Activated CD8-positive, alpha-beta T cell treated with anti-CD3 and anti-CD28 coated beads for 36 hours (primary cell): ENCODE measurements at places on chromosomes 3 and 15. TPM values are rescaled to one million over a fixed set of nuclear protein-coding genes. Genes with fewer than 3 reads are reported as not detected.

- peak overlapping the region; percentile 72 for H3K4me3 ChIP-seq
- no peak for DNase-seq
- H3K27me3 ChIP-seq = no peaks in the 10 kb centered on the region
- H3K4me1 ChIP-seq = peaks cover 15% of the 10 kb centered on the region
- H3K36me3 ChIP-seq = no peaks in the 10 kb centered on the region
These were observed 830 bp downstream of the SEMA4B start for GRCh38 chr15:90201944-90202375.

DNA sequence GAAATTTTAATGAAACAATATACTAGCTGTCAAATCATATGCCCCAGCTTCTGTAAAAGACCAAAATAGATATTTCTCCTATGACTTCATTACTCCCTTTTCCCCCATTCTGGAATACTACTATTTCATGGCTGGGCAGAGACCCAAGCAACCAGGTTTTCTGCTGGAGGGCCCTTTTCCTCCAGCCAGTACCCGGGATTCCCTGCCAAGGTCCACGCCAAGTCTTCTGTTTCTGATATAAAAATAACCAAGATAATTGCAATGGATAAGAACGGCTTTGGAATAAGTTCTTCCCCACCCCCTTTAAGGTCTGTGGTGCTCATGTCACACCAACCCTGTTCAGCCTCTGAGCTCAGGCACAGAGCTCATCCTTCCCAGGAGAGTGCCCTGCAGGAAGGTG lies 17.2 kb upstream of the NMNAT3 start:
- DNase-seq = no peak
- no peaks in the 10 kb centered on the region for H3K27me3 ChIP-seq
- H3K4me3 ChIP-seq = no peak overlapping the region
- H3K27ac ChIP-seq = no peak overlapping the region
- no peaks in the 10 kb centered on the region for H3K36me3 ChIP-seq

- H3K36me3 ChIP-seq = no peaks in the 10 kb centered on the region
- DNase-seq = peak; percentile 28
- no peaks in the 10 kb centered on the region for H3K4me1 ChIP-seq
- H3K4me3 ChIP-seq = no peak overlapping the region
These were observed 10.3 kb downstream of the ANKRD63 start for GRCh38 chr15:40272485-40273056.

DNA sequence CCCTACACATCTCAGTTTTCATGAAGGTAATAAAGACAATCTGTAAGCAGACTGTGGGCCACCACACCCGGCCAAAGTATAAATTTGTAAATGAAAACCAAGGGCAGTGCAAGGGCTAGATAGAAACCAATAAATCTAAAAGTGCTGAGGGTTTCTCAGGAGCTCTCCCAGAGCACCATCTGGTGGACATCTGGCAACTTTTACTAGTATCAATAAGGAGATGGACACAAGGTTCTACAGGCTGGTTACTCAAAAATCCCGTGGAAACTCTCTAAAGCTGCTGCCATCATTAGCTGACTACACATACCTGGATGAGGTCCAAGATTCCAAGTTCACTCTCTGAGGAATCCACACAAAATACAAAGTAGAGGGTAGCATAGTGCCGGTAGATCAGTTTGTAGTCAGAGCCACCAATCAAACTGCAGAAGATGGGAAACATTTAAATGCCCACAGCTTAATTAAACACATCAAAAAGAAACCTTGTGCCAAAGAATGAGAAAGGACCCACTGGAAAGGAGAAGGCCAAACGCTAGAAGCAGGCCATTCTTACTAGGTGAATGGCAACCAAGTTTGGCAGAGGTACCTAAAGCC lies 5.5 kb downstream of the AP3S2 start:
- no peak overlapping the region for H3K4me3 ChIP-seq
- H3K27ac ChIP-seq = no peak overlapping the region
- peaks cover 17% of the 10 kb centered on the region for H3K4me1 ChIP-seq
- no peak for DNase-seq
- no peaks in the 10 kb centered on the region for H3K27me3 ChIP-seq

DNA sequence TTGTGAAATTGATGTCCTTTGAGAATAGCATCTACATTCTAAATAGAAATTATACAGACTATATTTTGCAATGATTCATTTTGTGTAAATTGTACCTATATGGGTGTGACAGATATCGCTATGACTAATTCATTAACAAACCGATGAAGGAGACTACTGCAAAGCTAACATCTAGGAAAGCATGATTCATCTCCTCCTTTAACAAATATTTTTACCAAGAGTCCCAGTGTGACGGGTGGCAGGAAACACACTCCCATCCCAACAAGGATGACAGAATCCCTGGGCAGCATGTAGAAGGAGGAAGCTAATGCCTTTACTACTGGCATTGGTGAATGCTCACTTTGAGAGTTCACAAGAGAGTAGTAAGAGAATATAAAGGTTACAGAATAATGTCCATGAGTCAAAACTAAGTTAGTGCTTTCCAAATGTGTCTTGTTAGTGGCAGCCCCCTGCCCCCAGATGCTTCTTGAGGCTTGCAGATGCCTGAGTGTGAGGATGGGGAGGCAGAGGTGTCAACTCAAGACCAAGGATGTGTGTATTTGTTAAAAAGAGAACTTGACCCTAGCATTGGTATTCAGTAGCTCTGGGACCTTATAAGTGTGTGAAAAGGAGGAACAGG lies 180.6 kb downstream of the FMN1 start:
- H3K36me3 ChIP-seq = no peaks in the 10 kb centered on the region
- no peaks in the 10 kb centered on the region for H3K27me3 ChIP-seq
- no peak overlapping the region for H3K4me3 ChIP-seq

GRCh38 chr15:64461721-64462162 lies 1.4 kb downstream of the ZNF609 start:
- H3K27me3 ChIP-seq = no peaks in the 10 kb centered on the region
- peak overlapping the region; percentile 88 for H3K27ac ChIP-seq
- DNase-seq = peak; percentile 54

Gene SLC9C1
- not detected for total RNA-seq

Gene GP5
- total RNA-seq = 0.83 TPM

Gene ALG3
- total RNA-seq = 40.0 TPM

GRCh38 chr3:177250151-177250550 lies 52.9 kb upstream of the TBL1XR1 start:
- no peaks in the 10 kb centered on the region for H3K36me3 ChIP-seq
- H3K27me3 ChIP-seq = no peaks in the 10 kb centered on the region
- no peaks in the 10 kb centered on the region for H3K4me1 ChIP-seq
- H3K27ac ChIP-seq = no peak overlapping the region

GRCh38 chr3:32614956-32615355 lies 44.3 kb upstream of the DYNC1LI1 start:
- no peaks in the 10 kb centered on the region for H3K36me3 ChIP-seq
- peaks cover 4% of the 10 kb centered on the region for H3K27me3 ChIP-seq
- H3K4me3 ChIP-seq = no peak overlapping the region
- no peaks in the 10 kb centered on the region for H3K4me1 ChIP-seq

Gene HYAL1
- not detected for total RNA-seq

Gene MUSTN1
- not detected for total RNA-seq

Gene SLC28A2
- total RNA-seq = not detected

GRCh38 chr3:182702216-182702615 lies 91.1 kb upstream of the ATP11B start:
- peaks cover 6% of the 10 kb centered on the region for H3K4me1 ChIP-seq
- no peak for DNase-seq
- H3K4me3 ChIP-seq = no peak overlapping the region
- no peaks in the 10 kb centered on the region for H3K36me3 ChIP-seq

- DNase-seq = no peak
- H3K36me3 ChIP-seq = no peaks in the 10 kb centered on the region
- H3K4me1 ChIP-seq = peaks cover 4% of the 10 kb centered on the region
- no peaks in the 10 kb centered on the region for H3K27me3 ChIP-seq
- no peak overlapping the region for H3K4me3 ChIP-seq
These were observed 195.2 kb upstream of the STRIT1 start for GRCh38 chr3:155488671-155489070.

- H3K27me3 ChIP-seq = no peaks in the 10 kb centered on the region
- H3K4me3 ChIP-seq = no peak overlapping the region
- DNase-seq = no peak
- no peaks in the 10 kb centered on the region for H3K36me3 ChIP-seq
These were observed 367.4 kb downstream of the IL20RB start for GRCh38 chr3:137325170-137325569.

- H3K4me3 ChIP-seq = no peak overlapping the region
- no peaks in the 10 kb centered on the region for H3K4me1 ChIP-seq
- no peak for DNase-seq
These were observed 23.9 kb upstream of the RHO start for GRCh38 chr3:129504471-129505100.

GRCh38 chr3:183591881-183592521 lies 36.5 kb upstream of the KLHL6 start:
- H3K36me3 ChIP-seq = no peaks in the 10 kb centered on the region
- H3K4me3 ChIP-seq = peak overlapping the region; percentile 19
- no peaks in the 10 kb centered on the region for H3K27me3 ChIP-seq
- no peak for DNase-seq
- H3K4me1 ChIP-seq = peaks cover 14% of the 10 kb centered on the region

- H3K4me3 ChIP-seq = no peak overlapping the region
- no peak for DNase-seq
- H3K4me1 ChIP-seq = peaks cover 14% of the 10 kb centered on the region
These were observed 24.1 kb upstream of the ARPIN start for GRCh38 chr15:89936786-89937265.

- peaks cover 16% of the 10 kb centered on the region for H3K27me3 ChIP-seq
- H3K4me3 ChIP-seq = no peak within 1 kb of the TSS
- no peaks in the 10 kb centered on the region for H3K4me1 ChIP-seq
These were observed at the start of gene ARL14 for GRCh38 chr3:160676547-160677303. ARL14 (plus strand) TSS chr3:160677160; CDS start chr3:160677347, 187 bp downstream.

DNA sequence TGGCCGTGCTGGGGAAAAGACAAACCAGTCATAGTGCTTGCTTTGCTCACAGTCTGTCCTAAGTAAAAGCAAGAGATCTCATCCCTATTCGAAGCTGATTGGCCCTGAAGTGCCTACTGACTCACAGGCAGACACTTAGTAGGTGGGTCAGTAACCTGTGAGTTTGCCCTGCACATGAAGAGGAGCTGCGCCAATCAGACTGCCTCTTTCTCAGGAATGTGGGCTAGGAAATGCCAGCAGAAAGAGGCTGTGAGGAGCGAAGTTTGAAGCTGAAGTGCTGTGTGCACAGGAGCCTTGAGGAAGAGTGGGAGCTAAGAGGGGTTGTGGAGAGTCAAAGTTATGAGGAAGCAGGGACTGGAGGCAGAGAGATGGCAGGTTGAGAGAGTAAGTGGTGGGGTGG lies 126.8 kb downstream of the IL20RB start:
- peaks cover 18% of the 10 kb centered on the region for H3K27me3 ChIP-seq

- DNase-seq = no peak
- H3K4me3 ChIP-seq = no peak overlapping the region
- H3K27ac ChIP-seq = no peak overlapping the region
These were observed 1501.2 kb upstream of the CADM2 start for GRCh38 chr3:83457551-83457950.

DNA sequence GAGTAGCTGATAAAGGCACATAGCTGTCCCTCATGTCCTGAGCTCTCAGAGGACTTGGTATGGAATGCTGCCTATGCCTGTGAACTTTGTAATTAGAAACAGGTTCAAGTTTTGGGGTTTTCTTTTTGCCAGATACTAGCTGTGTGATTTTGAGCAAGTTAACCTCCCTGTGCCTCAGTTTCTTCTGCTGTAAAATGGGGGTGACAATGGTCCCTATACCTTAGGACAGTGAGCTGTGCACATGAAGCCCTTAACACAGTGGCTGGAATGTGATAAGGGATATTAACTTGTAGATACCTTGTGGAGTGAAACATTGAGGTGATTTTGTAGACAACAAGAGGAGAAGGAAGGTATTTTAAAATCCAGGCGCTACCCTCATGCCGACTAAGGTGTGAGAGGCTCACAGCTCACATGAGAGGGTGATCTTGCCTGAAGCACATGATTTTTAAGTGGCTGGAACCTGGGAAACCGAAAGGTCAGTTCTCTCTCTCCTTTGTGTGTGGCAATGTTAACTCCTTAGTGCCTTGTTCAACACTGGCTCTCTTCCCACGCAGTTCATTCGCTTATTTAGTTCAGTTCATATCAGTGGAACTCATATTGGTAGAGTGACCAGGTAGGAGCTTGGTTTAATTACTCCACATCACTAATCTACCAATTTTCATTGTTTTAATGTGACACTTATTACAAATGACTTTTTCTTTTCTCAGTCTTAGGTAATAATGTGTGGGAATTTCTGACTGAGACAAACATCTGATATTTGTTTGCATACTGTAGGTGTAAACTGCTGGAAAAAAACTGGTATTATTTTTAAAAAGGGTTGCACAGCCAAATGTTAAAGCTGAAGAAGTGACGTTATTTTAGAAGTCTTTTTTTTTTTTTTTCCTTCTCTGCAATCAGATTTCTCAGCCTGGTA lies 236.2 kb downstream of the ITPR1 start:
- H3K4me1 ChIP-seq = peaks cover 14% of the 10 kb centered on the region
- no peaks in the 10 kb centered on the region for H3K27me3 ChIP-seq
- no peak for DNase-seq

DNA sequence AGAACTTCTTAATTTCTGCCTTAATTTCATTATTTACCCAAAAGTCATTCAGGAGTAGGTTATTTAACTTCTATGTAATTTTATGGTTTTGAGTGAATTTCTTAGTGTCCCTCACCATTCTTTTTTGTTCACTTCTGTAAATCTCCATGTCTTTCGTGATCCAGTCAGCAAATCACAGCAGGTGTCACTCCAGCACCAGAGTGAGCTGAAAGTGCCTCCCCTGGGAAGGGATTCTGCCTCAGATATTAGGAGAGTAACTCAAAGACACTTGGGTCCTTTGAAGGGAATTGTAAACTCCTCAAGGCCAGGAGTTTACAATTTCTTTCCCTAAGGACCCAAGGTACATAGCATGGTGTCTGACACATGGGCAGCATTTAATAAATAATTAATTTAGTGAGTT lies 207.6 kb upstream of the AZI2 start:
- no peaks in the 10 kb centered on the region for H3K36me3 ChIP-seq
- H3K4me3 ChIP-seq = no peak overlapping the region
- H3K4me1 ChIP-seq = no peaks in the 10 kb centered on the region
- DNase-seq = no peak
- no peak overlapping the region for H3K27ac ChIP-seq

DNA sequence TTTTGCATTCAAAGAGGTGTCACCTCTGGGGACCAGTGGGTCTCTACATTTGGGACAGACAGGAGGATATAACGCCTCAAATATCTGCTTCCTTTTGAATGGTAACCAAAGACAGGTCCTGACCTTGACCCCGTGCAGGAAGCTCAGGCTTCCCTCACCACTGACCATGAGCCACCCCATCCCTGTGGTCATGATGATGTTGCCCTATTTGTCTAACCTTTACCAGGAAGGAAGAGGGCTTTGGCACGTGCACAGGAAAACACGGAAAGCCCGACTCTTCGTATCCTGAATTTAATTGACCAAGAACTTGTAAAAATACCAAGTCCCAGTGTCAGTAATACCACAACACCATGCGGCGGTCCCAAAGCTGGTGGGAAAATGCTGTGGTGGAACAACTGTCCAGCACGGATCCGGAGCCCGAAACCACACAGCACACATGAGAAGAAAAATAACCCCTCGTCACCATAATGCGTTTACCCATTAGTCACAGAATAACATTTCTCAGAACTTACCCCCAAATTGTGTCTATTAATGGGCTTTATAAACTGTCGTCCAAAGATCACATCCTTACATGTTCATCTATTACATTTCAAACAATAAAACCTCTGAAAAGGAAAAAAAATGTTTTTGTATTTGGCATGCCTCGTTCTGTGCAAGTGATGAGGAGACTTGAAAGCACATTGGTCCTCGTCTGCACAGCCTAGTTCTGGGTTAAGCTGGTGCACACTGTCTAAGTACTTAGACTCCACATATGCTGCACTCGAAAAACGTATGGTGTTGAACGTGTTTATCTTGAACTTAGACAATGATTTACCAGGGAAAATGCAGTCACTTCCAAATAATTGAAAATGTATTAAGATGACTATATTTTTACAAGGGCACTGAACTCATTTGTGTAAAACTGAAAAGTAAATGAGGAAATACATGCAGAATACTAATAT lies 118.9 kb upstream of the IGF1R start:
- DNase-seq = no peak
- H3K4me1 ChIP-seq = no peaks in the 10 kb centered on the region
- H3K27ac ChIP-seq = no peak overlapping the region
- peaks cover 8% of the 10 kb centered on the region for H3K27me3 ChIP-seq
- no peak overlapping the region for H3K4me3 ChIP-seq
- no peaks in the 10 kb centered on the region for H3K36me3 ChIP-seq
